ENCODE measurements at places on chromosomes 7 and 10. TPM values are rescaled to one million over a fixed set of nuclear protein-coding genes. Genes with fewer than 3 reads are reported as not detected.

Gene PLAC9
- 17.2 TPM for total RNA-seq

Gene HOXA3
- total RNA-seq: not detected

Gene AKR1E2
- 17.5 TPM for total RNA-seq

Gene RNF133
- 0.36 TPM for total RNA-seq

Gene CCL24
- not detected for total RNA-seq

Gene GRID1
- total RNA-seq: 0.97 TPM

Gene PNLIPRP2
- total RNA-seq: not detected

Gene SPDYE9
- not detected for total RNA-seq

Gene ZPBP
- total RNA-seq: not detected

Gene GPR158
- 0.12 TPM for total RNA-seq

Gene AASS
- total RNA-seq: 24.4 TPM

Gene SEPTIN7
- total RNA-seq: 217 TPM

Gene TACR2
- total RNA-seq: 0.12 TPM

Gene CACNB2
- total RNA-seq: 0.73 TPM

Data from hair follicle dermal papilla cell (primary cell).